ENCODE measurements at places on chromosomes 4 and X.
A peak's percentile ranks its signal among the peaks of the same experiment; 100 is the strongest.

GRCh38 chr4:124018383-124019317 lies 622.1 kb downstream of the SPRY1 start:
- peak; percentile 90 for DNase-seq

GRCh38 chr4:185813133-185813532 lies 1.1 kb upstream of the SORBS2 start:
- DNase-seq, result no peak

DNA sequence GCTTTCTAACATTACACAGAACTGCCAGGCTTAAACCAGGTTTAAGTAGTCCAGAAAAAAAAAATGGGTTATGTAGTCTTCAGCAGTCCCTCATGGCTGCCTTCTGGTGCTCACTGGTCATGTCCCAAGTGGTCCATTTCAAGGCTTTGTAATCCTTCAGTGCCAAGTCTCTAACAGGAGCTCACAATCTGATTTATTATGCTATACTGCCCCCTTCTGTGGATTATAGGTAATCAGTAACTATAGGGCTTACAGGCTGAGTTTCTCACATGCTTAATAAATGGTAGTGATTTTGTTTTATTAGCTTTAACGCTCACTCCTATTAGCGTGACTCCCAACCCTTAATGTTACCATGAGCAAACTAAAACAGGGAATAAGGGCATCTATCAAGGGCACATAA lies 92.5 kb upstream of the EDA2R start:
- peak; percentile 55 for DNase-seq

DNA sequence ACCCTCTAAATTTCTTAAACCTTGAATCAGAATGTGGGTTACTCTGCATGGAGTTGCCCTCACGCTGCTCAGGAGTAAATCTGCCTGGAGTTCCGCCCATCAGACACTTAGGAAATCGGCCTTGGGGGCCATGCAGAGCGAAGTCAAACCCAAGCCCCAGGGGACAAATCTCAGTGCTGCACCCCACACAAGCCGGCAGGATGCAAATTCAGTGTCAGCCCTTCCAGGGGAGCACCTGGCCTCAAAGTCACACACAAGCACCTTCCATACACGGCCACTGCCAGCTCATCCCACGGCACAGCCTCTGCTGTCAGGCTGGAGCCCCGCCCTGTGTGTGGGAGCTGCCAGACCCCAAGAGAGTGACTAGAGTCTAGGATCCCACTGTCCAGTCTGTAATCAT lies 27.4 kb downstream of the RNF212 start:
- no peak for DNase-seq

- DNase-seq, result no peak
Measured at GRCh38 chrX:34377645-34378044, 245.5 kb upstream of the FAM47A start.

- DNase-seq, result no peak
Measured at GRCh38 chr4:16652732-16653305, 245.6 kb downstream of the LDB2 start.

GRCh38 chr4:150283689-150284088 lies 205.4 kb downstream of the DCLK2 start:
- DNase-seq, result peak; percentile 98

GRCh38 chrX:18076434-18076833 lies 144.3 kb downstream of the BEND2 start:
- DNase-seq, result no peak

DNA sequence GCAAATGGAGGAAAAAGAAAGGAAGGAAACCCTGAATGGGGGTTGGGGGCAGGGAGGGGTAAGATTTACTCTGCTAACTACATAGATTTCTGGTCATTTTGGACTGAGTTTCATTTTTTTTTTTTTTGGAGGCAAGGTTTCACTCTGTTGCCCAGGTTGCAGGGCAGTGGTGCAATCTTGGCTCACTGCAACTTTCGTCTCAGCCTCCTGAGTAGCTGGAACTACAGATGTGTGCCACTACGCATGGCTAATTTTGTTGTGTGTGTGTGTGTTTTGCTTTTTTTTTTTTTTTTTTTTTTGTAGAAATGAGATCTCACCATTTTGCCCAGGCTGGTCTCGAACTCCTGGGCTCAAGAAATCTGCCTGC lies 223.5 kb downstream of the APBB2 start:
- DNase-seq, result no peak

- no peak for DNase-seq
Measured at GRCh38 chrX:118502161-118502789, 6.7 kb downstream of the DOCK11 start.

DNA sequence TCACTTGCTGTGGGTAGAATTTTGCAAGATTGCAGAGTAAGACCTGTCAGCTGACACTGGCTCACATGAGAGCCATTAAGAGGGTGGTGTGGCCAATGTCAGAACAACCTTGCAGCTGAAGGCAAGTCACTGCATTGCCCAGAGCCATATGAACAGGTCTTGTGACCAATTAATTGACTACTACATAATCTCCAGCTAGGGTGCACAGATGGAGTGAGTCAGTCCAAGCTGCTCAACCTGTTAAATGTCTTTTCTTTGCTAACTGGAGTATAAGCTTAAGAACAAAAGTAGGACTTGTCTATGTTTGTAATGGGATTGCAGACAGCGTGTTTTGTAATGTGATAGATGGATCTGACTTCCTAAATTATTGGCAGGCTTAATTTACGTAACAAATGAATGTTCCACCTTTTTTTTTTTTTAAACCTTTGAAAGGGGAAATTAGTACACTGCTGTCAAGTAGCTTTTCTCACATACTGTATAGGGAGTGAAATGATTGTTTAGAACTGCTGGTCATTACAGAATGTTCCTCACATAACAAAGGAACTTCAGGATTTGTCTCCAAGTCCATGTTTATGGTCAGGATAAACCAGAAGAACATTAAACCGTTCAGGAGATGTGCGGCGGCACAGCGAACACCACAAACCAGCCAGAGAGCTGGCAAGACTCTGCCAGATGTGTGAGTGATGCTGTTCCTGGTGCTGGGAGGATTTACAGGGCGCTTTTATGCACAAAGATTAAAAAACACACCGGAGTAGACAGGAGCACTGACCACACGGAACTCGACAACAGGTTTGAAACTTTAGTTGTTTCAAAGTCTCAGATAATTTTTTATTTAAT lies 37.0 kb downstream of the FNIP2 start:
- DNase-seq, result no peak
